ENCODE measurements at places on chromosomes 6 and 20. TPM values are rescaled to one million over a fixed set of nuclear protein-coding genes. Genes with fewer than 3 reads are reported as not detected.

GRCh38 chr6:33828452-33828763, 24.6 kb upstream of the MLN start:
- H3K27me3 ChIP-seq: no peaks in the 10 kb centered on the region
- DNase-seq: no peak
- no peak overlapping the region for H3K4me3 ChIP-seq
- H3K4me1 ChIP-seq: peaks cover 17% of the 10 kb centered on the region

GRCh38 chr6:139483079-139483478, 108.6 kb upstream of the CITED2 start:
- no peak overlapping the region for H3K4me3 ChIP-seq
- H3K36me3 ChIP-seq: no peaks in the 10 kb centered on the region
- no peak overlapping the region for H3K27ac ChIP-seq
- DNase-seq: no peak
- no peaks in the 10 kb centered on the region for H3K27me3 ChIP-seq
- H3K4me1 ChIP-seq: no peaks in the 10 kb centered on the region

DNA sequence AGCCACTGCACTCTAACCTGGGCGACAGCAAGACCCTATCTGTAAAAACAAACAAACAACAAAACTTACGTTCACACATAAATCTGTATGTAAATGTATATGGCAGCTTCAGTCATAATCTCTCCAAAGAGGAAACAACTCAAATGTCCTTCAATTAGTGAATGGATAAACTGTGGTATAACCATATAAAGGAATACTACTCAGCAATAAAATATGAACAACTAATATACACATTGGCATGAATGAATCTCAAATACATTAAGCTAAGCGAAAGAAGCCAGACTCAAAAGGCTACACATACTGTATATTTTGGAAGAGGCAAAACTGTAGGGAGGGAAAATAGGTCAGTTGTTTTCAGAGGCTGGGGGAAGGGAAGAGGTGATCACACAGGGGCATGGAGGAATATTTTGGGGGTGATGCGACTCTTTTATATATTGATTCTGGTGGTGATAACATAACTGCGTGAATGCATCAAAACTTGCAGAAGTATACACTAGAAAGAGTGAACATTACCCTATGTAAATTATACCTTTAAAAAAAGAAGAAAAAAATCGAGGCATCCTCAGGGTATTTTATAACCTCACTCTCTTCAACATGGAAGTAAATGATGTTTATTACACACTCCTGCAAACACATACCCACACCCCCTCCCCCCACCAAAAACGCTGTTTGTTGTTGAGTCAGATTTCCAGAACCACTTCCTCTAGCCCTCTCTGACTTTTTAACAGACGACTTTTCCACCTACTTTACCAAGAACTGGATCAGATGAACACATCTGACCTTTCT, 115.2 kb upstream of the RNF24 start:
- DNase-seq: peak; percentile 78
- H3K27me3 ChIP-seq: no peaks in the 10 kb centered on the region
- 0 out of 2 replicates have a peak overlapping the region, but pooled peaks have one; percentile 20 for H3K27ac ChIP-seq
- no peaks in the 10 kb centered on the region for H3K36me3 ChIP-seq
- no peak overlapping the region for H3K4me3 ChIP-seq

- no peak for DNase-seq
- no peaks in the 10 kb centered on the region for H3K4me1 ChIP-seq
- no peak overlapping the region for H3K4me3 ChIP-seq
- no peak overlapping the region for H3K27ac ChIP-seq
- no peaks in the 10 kb centered on the region for H3K27me3 ChIP-seq
These were observed 155.5 kb downstream of the MRPL14 start for GRCh38 chr6:43971776-43972126.

- H3K36me3 ChIP-seq: no peaks in the 10 kb centered on the region
- no peaks in the 10 kb centered on the region for H3K27me3 ChIP-seq
- no peak overlapping the region for H3K4me3 ChIP-seq
- H3K4me1 ChIP-seq: peaks cover 6% of the 10 kb centered on the region
- H3K27ac ChIP-seq: no peak overlapping the region
These were observed 195.7 kb upstream of the SASH1 start for GRCh38 chr6:148146717-148147462.

DNA sequence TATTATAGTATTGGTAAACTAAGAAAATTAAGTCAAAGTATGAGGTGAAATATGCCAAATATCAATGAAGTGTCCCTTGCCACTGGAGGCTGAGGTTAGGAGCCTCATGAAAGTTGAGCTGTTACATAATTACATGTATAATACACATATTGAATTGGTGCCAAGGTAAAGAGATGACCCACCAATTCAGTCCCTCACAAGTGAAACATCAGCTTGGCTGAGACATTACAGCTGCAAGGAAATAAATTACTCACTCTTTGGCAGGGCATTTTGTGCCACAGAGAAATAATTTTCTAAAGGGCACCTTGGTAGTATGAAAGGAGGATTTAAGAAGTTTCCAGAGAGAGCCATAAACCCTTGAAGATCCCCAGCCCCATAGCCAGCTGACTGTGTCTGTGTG, 127.4 kb downstream of the ADGRG6 start:
- H3K4me1 ChIP-seq: no peaks in the 10 kb centered on the region
- DNase-seq: no peak
- no peak overlapping the region for H3K27ac ChIP-seq
- H3K36me3 ChIP-seq: no peaks in the 10 kb centered on the region
- H3K4me3 ChIP-seq: no peak overlapping the region
- no peaks in the 10 kb centered on the region for H3K27me3 ChIP-seq

DNA sequence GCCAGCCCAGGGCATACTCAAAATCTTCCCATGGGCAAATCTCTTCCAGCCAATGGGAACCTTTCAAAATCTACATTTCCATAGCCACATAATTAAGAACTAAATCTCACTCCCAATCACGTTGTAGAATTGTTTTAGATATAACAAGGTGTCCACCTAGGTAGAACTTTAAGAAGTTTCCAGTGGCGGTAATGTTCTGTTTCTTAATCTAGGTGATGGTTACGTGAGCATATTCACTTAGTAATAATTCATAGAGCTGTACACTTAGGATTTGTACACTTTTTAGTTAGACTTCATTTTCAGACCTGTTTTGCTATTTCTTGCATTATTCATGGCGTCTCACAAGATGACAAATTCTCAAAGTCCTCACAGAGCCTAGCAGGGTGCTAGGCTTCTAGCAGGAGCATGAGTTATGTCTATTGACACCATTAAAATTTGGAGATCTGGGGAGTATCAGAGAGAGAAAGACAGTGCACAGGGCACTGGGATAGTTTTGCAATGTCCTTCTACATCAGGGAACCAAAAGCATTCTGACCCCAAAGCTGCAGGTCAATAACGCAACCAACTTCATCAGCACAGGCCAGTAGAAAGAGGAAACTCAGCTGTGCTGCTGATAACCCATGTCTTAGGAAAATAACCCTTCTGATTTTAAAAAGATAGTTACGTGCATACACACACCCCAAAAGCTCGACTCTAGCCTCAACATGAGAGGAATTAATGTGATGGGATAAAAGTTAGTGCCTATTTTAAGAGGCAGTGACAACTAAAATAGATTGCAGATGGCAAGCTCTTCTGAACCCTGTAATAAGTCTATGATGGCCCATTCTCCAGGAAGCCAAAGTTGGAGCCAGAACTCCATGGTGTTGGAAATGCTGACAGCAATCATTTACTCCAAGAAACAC, 518.1 kb upstream of the JARID2 start:
- H3K36me3 ChIP-seq: no peaks in the 10 kb centered on the region
- H3K4me1 ChIP-seq: peaks cover 14% of the 10 kb centered on the region
- H3K27ac ChIP-seq: no peak overlapping the region
- no peak for DNase-seq

DNA sequence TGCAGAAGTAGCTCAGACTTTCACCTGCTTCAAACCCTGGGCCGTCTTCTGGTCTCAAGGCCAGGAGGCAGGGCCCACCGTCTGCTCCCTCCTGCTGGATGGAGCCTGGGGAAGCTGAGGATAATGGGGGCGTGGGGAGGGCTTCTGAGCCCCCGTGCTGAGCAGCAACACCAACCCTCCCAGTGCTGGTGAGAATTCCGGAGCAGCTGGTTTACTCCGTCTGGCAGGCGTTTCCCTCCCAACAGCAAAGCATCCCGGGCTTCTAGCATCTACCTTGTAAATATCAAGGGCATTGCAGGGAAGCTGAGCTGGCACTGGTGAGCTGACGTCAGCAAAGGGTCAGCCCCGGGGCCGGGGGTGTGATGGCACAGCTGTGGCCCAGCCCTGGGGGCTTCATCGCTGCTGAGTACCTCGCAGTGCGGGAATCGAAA, 16.8 kb upstream of the CHRNA4 start:
- DNase-seq: no peak
- peaks cover 52% of the 10 kb centered on the region for H3K27me3 ChIP-seq
- H3K36me3 ChIP-seq: no peaks in the 10 kb centered on the region
- H3K4me1 ChIP-seq: no peaks in the 10 kb centered on the region
- no peak overlapping the region for H3K4me3 ChIP-seq
- no peak overlapping the region for H3K27ac ChIP-seq

Gene BIRC7
- total RNA-seq: not detected

Gene GPR6
- total RNA-seq: not detected

Gene IYD
- not detected for total RNA-seq

Gene DYNLT1
- total RNA-seq: 199 TPM

Gene BCAS1
- total RNA-seq: 0.66 TPM

Gene PRR18
- 0.76 TPM for total RNA-seq

All from SJSA1 (cell line).